Skin of body (tissue), 3 donors: ENCODE measurements at places on chromosomes 3 and 15.

- DNase-seq: no peak
Measured at GRCh38 chr3:48387634-48388033, 15.6 kb downstream of the FBXW12 start.

- DNase-seq: no peak
Measured at GRCh38 chr15:41605566-41605965, 46.6 kb downstream of the TYRO3 start.

DNA sequence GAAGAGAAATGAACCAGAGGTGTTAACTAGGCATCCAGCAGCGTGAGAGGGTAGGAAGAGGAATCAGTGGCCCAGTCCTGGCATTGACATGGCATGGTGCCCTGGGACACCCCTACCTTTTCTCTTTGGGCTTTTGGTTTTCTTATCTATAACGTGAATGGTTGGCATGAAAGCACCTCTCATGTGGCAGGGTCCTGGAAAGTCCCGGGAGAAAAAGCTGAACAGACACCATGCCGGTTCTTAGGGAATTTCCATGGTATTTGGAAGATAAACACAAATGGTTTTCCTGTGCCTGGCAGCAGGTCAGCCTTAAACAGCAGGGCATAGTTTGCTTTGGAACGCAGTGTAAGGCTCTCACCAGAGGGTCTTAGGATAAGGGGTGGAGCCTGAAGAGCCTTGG lies 15.4 kb downstream of the ARNT2 start:
- no peak for DNase-seq

DNA sequence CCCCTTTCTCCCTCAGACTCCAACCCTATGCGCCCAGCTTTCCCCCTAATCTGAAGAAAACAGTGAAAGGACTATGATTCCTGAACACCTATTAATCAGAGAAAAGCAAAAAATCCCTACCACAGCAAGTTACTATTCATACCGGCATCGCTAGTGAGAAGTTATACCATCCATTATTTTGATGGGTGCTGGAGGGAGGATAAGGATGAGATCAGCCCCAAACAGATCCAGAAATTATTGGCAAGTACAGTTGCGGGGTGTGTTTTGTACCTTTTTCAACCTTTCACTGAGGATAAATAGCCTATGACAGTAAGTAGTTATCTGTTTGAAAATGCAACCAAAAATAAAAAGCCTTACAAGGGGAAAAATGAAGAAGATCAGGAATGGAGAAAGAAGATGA lies 59.9 kb upstream of the ADAMTS9 start:
- no peak for DNase-seq
